ENCODE measurements at places on chromosomes 3 and 15.

GRCh38 chr3:12963231-12963896 is 109.9 kb downstream of the IQSEC1 start:
- DNase-seq: no peak

DNA sequence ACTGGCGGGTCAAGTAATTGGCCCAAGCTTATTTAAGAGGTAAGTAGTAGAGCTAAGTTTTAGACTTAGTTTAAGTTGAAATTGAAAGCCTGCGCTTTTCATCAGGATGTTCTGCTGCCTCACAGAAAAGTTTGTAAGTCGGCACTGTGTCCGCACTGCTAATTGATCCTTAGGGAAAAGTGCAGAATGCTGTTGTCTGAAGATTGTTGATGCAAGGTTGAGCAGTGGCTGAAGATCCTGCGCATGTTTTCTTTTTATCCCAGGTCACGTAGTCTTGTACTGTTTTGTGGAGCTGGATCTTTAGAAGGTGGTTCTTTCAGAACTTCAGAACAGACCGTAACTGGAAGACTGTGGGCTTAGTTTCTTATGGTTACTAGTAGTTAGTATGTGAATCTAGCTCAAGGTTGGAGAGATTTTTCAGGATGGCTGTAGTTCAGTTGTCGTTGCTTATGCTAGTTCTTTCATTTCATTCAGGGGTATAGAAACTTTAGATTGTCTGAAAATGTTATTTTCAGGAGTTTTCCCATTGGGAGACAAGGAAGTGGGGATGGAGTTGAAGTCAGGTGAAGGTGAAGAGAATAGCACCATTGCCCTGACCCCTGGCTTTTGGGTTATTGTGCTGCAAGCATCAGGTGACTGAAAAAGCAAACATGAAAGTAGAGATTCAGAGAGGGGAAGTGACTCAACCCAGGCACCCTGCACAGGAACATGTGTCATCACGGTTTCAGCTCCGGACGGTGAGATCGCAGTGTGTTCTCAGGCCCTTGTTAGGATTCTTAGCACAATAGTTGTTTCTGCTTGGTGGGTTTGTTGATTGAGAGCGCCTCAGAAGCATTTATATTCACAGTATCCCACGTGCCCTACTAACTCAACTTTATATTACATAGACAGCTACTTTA is 32.8 kb downstream of the AKAP13 start:
- DNase-seq: no peak

DNA sequence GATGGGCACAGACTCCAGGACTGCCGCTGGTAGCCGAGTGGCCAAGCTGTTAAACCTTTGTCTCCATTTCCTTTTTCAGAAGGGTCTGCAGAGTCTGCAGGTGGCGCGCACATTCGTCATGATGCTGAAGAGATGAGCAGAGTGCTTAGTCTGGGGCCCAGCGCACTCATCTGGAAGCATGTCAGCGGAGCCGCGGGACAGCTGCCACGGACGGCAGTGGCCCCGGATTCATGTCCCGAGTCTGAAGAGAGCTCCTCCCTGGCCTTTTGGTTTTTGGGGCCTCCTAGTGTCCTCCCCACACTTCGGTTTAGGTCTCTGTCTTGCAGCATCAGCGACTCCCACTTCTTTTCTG is 42.6 kb downstream of the KLHL25 start:
- DNase-seq: no peak

- no peak for DNase-seq
Observed at GRCh38 chr3:157319672-157320071, 117.0 kb upstream of the PTX3 start.

- no peak for DNase-seq
Observed at GRCh38 chr15:74390647-74391288, 23.3 kb upstream of the CYP11A1 start.

GRCh38 chr15:32866454-32867312 is 148.9 kb downstream of the GREM1 start:
- peak; percentile 5 for DNase-seq

GRCh38 chr3:11908981-11909698 is 62.5 kb upstream of the TAMM41 start:
- no peak for DNase-seq

DNA sequence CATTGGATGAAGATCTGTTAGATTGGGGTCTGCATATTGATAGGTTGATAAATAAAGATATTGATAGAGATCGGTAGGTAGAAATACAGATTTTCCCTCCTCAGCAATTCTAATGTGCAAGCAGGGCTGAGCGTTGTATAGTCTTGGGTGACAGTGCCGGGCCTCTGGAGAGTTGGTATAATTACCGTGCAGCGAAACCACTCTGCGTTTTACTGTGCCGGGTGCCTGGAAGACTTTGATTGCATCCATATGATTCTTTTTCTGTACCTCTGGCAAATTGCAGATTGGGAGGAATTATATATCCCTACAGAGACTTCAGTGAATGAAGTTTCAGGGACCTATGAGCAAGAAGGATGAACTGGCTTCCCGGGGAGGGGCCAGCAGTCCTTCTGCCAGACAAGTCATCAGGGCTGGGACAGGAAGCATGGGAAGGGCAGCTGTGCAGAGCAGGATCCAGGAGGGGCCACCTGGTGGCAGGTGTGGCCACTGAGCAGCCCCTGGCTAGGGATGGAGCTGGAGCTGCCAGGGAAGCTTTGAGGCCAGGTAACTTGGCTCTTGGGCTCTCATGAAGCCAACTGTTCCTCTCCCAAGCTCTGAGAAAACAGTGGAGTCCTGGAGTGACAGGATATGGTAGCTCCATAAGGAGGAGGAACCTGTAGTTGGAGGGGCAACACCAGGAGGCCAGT is 132.5 kb downstream of the APBA2 start:
- no peak for DNase-seq

GRCh38 chr15:76863693-76864092 is 41.4 kb downstream of the SCAPER start:
- no peak for DNase-seq

DNA sequence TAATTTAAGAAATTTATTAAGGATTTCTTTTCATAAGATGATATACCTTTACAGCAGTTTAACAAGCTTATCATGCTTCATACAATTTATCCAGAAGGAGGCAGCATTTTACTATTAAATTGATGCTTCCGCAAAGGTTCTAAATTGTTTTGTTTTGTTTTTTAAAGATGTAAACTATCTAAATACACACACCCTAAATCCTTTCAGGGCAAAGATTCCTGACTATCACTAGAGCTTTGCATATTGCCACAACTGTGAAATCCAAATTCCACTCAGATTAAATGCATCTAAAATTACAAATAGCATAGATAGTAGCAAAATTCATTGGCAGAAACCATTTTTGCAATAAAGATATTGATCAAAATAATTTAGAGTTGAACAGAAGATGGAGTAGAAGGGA is 44.5 kb upstream of the CCNL1 start:
- peak; percentile 14 for DNase-seq

DNA sequence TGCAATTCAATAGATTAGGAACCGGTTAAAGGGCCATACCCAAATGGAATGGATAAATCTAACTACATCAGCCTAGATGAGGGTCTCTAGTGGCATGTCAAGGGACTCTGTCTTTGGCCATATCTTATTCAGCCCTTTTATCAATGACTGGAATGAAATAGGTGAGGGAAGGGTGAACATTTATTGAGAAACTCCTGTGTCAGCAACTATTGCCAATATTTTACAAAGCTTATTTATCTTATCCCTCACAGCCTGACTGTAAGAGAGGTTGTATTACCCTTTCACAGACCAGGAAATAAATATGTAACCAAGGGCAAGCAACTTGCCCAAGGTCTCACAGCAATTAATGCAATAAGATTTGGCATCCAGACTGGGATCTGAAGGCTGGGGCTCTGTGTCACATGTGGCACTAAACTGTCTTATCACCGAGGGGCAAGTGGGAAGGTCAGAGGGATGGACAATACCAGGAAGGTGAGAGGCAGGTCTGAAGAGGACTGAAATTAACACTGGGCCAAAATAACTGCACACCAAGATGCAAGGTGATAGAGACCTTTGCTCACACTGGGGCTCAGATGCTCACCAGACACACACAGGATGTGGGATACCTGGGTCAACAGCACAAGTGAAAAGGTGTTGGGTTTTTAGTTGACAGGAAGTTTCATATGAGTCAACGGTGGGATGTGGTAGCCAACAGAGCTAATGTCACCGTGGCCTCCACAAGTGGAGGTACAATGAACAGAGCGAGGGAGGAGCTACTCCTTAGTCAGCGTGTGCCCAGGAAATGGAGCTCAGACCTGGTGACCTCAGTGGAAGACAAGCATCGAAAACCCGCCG is 261.3 kb downstream of the RPLP1 start:
- DNase-seq: no peak

DNA sequence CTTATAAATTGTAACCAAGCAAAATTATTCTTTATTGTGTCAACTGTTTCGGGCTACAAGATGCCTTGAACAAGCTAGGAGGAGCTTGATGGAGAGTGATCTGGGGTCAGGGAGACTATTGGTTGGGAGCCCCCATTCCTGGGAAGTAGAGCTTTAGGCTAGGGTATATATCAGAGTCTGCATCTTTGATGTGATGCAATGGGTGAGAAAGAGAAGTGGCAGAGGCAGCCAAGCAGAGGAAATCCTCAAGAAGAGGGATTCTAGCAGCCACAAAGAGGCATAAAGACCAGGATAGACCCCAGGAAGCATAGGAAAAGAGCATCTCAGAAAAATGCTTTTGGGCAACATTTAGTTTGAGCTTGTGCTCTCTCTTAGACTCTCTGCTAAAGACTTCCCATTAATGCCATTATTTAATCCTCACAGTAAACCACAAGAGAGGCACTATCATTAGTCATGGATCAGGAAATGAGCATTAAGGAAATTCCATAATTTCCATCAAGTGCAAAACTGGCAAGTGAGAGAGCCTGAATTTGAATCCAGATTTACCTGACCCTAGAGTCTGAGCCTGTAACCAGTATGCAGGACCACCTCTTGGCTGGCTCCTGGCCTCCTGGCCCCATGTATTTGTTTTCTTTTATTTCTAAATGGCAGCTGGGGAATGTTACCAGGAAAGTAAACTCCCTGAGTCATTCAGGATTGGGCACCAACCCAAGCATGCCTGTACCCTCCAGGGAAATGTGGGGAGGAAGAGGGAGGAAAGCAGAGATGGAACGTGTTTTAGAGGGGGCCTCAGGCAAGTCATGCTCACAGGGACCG is 118.7 kb downstream of the RPL22L1 start:
- DNase-seq: no peak

GRCh38 chr3:141430316-141430715 is 56.5 kb upstream of the RASA2 start:
- no peak for DNase-seq

All from putamen (tissue), 1 donor.